ENCODE measurements at places on chromosomes 13 and 19.

DNA sequence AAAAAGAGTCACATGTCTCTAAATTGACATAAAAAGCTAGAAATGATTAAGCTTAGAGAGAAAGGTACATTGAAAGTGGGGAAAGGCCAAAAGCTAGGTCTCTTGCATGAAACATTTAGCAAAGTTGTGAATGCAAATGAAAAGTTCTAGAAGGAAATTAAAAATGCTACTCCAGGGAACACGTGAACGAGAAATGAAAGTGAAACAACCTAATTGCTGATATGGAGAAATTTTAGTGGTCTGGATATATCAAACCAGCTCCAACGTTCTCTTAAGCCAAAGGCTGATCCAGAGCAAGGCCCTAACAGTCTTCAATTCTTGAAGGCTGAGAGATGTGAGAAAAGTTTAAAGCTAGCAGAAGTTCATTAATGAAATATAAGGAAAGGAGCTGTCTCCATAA, 419.8 kb downstream of the SLITRK6 start:
- no peak for DNase-seq

DNA sequence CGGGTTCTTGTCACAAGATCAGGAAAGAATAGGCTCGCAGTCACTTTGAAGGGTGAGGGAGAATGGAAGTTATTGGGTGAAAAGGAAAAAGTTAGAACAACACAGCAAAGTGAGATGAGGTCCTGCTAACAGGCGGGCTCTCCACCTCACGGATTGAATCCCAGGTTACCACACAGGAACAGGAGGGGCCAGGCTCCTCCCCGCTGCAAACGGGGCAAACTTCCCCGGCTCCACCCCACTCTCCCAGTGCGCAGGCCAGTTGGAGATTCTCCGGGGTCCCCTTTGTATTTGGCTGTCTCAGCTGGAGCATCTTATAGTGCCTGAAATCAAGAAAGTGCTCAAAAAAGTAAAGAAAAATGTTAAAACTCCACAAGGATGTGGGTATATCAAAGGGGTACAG, 78.3 kb upstream of the IPO5 start:
- DNase-seq: no peak

GRCh38 chr13:44142941-44143665, 230.5 kb upstream of the SERP2 start:
- DNase-seq: no peak

DNA sequence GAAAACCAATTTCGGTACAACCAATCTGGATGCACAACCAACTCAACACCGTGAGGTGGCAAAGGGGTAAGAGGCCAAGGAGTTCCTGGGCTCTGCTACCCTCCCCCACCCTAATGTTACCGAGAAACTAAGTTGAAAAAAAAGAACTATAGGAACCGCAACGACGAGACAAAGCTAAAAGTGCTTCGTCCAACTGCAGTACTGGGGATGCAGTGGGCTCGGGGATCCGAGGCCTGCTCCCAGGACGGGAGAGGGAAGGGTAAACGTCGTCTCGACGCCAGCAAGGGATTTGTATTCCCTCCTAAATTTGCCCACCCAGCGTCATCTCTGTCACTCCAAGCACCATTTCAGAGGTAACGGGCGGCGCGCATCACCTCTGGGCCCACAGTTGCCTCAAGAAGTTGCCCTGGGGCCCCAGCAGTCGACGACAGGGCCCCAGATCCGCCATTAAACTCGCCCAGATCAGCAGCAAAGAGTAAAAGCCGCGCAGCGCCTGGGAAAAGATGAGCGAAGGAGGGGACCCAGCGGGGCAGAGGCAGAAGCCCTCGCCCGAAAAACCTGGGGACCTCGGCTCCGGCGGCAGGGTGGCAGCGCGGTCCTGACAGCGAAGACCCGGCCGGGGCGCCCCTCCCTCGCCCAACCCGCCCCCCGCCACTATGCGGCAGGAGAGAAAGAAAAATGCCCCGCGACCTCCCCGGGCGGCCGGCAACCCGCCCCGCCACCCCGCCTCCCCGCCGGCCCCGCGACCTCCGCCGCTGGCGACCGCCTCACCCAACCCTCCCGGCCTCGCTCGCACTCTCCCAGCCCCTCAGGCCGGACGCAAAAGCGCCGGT, 752 bp downstream of the ZMYM5 start:
- peak; percentile 7 for DNase-seq

DNA sequence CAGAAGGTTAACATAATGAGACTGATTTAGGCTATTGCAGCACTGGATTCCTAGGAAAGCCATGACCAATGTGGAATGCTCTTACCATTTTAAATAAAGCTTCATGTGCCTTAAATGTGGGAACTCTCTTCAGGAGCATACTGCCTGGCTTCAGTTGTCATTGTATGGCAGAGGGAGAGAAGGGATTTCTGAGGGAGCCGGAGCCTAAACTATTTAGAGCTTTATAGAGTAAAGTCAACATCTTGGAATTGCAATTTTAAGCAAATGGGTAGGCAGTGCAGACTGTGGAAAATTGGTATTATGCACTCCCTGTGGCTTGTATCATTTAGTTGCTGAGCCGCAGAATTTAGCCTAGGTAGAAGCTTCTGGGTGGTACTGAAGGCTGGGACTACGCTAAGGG, 2041.4 kb downstream of the PCDH9 start:
- no peak for DNase-seq

DNA sequence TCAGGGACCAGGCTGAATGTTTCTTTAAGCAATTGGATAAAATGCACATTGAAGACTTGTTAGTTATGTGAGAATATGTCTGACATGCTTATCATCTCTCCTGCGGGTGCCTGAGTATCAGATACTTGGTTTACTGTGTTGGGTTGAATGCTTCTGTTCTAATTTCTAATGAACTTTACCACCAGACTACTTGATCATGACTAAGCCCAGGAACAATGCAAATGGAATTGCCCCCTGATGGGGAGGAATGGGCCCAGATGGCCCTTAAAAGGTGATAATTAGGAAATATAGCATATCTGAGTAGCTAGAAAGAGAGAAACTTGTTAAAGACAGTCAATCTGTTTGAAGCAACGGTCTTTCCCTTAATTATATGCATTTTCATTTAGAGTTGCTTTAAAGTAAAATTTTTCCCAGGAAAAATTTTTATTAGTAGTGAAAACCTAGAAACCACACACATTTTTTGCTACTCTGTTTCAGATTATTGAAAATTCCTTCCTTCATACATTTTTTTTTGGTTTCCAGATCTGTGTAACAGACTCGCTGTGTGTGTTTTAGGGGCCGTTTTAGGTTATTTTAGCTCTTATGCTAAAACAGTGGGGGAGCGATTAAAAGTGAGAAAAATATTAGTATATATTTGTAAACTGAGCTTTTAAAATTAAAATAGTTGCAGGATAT, 186.6 kb downstream of the TM9SF2 start:
- DNase-seq: no peak

- DNase-seq: no peak
Observed at GRCh38 chr19:48925240-48925843, 8.2 kb upstream of the DHDH start.

- DNase-seq: no peak
Observed at GRCh38 chr13:29703421-29703820, 107.9 kb upstream of the SLC7A1 start.

- no peak for DNase-seq
Observed at GRCh38 chr13:77480066-77480465, 55.4 kb upstream of the SCEL start.

- DNase-seq: no peak
Observed at GRCh38 chr13:75836441-75836840, 200.3 kb downstream of the LMO7 start.

DNA sequence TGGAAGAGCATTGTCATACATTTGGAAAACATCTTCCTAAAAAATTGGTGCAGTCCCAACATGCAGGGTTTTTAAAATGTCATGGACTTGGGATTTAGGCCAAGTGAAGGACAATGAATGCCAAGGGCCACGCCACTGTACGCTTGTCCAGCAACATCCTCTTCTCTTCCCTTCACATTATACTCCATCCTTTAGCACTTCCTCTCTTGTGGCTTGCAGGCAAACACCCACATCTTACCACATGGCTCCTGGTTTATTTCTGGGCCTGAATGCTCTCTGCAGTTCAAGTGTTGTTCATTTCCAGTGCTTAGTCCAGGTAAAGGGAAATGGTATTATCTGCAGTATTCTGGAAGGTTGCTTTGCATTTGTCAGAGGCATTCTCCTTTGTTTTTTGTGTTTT, 45.0 kb downstream of the CBY2 start:
- no peak for DNase-seq

GRCh38 chr19:5030822-5031221, 61.9 kb downstream of the KDM4B start:
- DNase-seq: no peak

GRCh38 chr13:112335135-112335534, 41.0 kb upstream of the SPACA7 start:
- DNase-seq: no peak

DNA sequence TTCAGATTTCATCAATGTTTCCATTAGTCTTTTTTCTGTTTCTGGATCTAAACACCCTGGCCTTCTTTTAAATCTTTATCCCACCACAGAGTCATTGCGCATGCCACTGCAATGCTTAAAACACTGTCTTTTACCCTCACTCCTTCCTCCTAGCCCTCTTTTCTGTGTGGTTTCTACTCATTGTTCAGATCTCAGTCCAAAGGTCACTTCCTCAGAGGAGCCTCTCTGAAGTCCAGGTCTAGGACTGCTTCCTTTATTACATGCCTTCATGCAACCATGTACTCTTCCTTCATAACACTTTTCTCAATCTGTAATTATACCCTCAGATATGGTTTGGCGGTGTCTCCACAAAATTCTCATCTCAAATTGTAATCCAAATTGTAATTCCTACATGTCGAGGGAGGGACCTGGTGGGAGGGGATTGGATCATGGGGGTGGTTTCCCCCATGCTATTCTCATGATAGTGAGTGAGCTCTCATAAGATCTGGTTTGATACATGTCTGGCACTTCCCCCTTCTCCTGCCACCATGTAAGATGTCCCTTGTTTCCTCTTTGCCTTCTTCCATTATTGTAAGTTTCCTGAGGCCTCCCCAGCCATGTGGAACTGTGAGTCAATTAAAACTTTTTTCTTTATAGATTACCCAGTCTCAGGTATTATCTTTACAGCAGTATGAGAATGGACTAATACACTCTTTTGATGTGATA, 808.9 kb downstream of the DIAPH3 start:
- DNase-seq: no peak

- DNase-seq: no peak
Observed at GRCh38 chr13:37486171-37486681, 112.3 kb downstream of the POSTN start.

GRCh38 chr13:30457306-30457891, 8.3 kb downstream of the HMGB1 start:
- no peak for DNase-seq

DNA sequence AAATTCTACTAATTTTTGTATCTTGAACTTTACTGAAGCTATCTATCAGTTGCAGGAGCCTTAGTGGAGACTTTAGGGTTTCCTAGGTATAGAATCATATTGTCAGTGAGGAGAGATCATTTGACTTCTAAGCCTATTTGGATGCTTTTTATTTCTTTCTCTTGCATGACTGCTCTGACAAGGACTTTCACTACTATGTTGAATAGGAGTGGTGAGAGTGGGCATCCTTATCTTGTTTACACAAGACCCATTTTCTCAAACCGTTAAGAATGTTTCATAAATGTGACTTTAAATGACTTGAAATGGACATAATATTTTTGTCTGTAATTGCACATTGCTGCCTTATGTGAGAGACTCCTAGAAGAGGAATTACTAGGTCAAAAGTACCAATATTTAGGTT, 17.9 kb upstream of the CSNK1A1L start:
- DNase-seq: no peak

DNA sequence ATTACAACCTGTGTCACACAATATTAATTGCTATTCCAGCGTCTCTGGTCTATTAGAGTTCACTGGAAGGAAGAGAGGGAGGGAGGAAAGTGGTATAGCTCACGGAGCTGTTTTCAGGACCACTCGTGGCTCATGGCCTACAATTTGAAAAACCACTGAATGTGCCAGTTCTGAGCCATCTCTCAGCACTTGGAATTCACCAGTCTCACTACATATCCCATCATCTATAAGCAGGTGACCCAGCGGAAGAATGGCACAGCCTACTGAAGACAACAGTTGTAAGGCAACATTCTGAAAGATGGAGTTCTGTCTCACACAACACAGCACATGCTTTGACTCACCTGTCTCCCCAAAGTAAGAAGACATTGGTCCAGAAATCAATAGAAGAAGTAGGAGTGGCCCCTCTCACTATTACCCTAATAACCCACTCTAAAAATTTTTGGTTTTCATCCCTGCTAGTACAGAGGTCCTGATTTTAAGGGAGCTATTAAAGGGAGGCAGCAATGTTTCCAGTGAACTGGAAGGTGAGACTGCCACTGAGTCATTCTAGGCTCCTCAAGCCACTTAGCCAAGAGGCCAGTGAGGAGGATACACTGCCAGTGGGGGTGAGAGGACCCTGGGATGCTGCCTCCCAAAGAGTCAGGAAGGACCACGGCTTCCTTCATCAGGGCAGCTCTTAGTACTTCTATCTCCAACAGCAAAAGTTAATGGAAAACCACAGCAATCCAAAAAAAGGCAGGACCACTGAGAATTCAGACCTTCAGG, 50.0 kb upstream of the DOCK9 start:
- no peak for DNase-seq

- DNase-seq: no peak
Observed at GRCh38 chr19:7505682-7506384, 10.1 kb upstream of the ZNF358 start.

- DNase-seq: no peak
Observed at GRCh38 chr13:48094404-48094780, 512 bp downstream of the MED4 start.

DNA sequence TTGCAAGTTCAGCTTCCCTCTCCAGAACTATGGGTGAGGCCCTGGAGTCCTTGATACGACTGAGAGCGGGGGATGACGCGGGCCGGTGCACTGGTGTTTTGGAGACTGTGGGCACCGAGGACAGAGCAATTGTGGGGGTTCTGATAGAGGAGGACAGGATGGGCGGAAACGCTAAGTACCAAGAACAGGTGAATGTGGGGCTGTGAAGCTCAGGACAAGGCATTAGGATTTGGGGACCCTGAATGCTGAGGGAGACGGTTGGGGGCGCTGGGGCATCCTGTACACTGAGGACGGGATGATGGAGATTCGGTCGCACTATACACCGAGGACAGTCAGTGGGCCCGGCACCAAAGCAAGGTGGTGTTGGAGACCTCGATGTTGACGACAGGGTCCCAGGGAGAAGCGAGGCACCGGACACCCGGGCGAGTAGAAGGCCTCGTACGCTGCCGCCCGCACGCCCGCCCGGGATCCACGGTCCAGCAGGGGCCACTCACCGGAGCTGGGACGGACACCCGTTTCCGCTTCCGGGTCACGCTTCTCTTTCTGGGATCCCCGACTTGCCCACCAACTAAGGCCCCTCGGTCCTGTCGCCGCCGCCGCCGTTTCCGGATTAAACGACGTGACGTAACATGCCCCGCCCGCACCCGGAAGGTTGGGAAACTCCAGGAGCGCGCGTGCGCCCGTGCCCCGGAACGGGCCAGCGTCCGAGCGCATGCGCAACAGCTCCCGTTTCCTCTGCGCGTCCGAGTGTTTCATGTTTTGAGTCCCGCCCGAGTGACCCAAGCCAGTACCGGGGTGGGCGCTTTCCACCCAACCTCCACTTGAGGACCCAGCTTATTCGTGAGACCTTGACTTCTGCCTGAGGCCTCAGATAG, at the start of gene CHMP2A:
CHMP2A (minus strand) TSS at position 612 of the 875 bp plus-strand sequence. CDS start 893 bp downstream, outside the sequence.
- DNase-seq: peak; percentile 95

- DNase-seq: no peak
Observed at GRCh38 chr19:55377356-55378131, 918 bp downstream of the TMEM190 start.
